MV-4-11 (cell line): ENCODE measurements at places on chromosomes 7 and 10.

- DNase-seq: no peak
These were observed 104.6 kb upstream of the SFMBT2 start for GRCh38 chr10:7515439-7515838.

DNA sequence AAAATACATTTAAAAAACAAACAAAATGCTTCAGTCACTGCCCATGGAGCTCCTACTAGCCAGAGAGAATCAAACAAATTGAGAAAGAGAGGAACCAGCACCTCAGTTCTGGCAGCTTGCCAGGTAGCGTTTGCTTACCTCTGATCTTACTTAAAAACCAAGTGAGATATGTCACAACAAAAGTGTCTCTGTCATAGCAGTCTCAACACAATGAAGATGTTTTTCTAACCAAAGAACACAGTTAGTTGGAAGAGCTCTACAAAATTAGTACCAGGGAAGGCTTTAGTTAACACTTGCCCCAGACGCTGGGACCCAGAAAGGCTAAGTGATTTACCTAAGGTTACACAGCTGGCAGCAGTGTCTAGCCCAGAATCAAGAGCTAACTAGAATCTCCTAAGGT is 3.4 kb downstream of the DOCK4 start:
- DNase-seq: peak; percentile 22

DNA sequence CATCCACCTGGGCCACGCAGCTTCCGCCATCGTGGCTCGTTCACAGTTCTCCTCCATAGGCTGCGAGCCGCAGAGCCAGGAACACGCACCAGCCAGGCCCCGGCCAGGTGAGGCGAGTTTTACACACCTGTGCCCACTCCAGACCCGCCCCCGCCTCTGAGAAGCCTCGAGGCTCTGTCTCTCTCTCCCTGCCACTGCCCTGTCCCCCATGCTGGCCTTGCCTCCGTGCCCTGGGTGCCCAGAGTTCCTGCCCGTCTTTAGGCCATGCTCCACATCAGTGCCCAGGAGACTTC is 142.2 kb downstream of the SLIT1 start:
- DNase-seq: no peak

- DNase-seq: no peak
These were observed 51.1 kb upstream of the PRSS58 start for GRCh38 chr7:142308918-142309317.

GRCh38 chr10:101564490-101564991 is 23.5 kb downstream of the POLL start:
- DNase-seq: no peak

- peak; percentile 88 for DNase-seq
These were observed 29.5 kb upstream of the ANKRD2 start for GRCh38 chr10:97543025-97543546.

GRCh38 chr7:148630078-148630477 is 39.5 kb downstream of the C7orf33 start:
- DNase-seq: peak; percentile 89
